Stimulated activated CD4-positive, alpha-beta T cell treated with anti-CD3 and anti-CD28 coated beads, TNF-alpha, amount 100 ng/mL, for 1 hour (primary cell): ENCODE measurements at places on chromosomes 16 and 17.

DNA sequence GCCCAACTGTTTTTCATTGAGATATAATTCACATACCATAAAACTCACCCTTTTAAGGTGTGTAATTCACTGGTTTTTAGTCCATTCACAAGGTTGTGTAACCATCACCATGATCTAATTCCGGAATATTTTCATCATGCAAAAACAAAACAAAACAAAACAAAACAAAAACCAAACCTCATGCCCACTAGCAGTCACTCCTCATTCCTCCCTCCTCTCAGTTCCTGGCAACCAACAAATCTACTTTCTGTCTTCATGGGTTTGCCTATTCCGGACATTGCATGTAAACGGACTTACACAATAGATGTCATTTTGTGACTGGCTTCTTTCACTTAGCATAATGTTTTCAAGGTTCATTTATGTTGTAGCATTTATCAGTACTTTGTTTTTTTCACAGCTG is 4.5 kb upstream of the NOD2 start:
- DNase-seq, result no peak

DNA sequence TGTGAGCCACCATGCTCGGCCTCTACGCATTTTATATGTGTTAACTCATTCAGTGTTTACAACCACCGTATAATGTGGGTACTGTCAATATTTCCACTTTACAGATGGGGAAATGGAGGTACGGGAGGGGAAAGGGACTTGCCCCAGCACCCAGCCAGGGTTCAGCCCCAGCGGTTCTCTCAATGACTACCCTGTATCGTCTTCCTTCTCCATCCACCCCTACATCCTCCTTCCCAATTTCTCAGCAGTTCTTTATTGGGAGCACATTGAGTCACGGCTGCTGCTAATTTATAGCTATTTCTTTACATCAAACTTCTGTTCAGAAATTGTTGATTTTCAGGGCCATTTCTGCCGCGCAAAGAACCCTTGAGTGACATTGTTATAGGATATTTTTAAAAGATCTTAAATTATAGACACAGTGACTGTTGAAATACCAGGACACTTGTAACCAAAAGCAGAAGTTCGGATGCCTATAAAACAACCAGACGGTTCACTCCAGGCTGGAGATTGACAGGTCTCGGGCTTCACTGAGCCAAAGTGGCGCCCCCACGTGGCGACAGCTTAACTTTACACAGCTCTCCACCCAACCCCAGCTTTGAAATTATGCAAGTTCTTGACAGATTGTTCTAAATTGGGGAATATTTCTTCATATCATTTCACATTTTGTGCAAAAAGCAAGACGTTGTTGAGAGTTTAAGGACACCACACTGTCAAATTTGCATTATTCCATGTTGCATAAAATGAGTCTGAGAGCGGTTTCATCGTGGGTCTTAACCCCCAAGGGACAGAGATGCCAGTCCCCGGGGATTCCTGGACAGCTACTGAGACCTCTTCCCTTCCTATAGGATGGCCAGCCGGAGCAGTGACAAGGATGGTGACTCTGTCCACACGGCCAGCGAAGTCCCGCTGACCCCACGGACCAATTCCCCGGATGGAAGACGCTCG is 11.8 kb downstream of the SYT17 start:
- no peak for DNase-seq

GRCh38 chr17:70564006-70564620 is 394.8 kb downstream of the KCNJ2 start:
- DNase-seq, result no peak

- DNase-seq, result no peak
Measured at GRCh38 chr16:75555213-75555706, 792 bp downstream of the TMEM231 start.

GRCh38 chr16:56277075-56277474 is 85.8 kb downstream of the GNAO1 start:
- DNase-seq, result no peak

GRCh38 chr16:29662729-29663015 is 375 bp upstream of the SPN start:
- DNase-seq, result no peak

GRCh38 chr17:81846743-81847689 is 12.2 kb upstream of the PPP1R27 start:
- DNase-seq, result no peak

GRCh38 chr16:48244863-48245195 is 729 bp downstream of the LONP2 start:
- no peak for DNase-seq

GRCh38 chr16:1225051-1225451 is at the start of gene TPSG1:
TSS of gene TPSG1 (minus strand) at chr16:1225268. CDS start at chr16:1225252, 16 bp downstream.
- no peak for DNase-seq

DNA sequence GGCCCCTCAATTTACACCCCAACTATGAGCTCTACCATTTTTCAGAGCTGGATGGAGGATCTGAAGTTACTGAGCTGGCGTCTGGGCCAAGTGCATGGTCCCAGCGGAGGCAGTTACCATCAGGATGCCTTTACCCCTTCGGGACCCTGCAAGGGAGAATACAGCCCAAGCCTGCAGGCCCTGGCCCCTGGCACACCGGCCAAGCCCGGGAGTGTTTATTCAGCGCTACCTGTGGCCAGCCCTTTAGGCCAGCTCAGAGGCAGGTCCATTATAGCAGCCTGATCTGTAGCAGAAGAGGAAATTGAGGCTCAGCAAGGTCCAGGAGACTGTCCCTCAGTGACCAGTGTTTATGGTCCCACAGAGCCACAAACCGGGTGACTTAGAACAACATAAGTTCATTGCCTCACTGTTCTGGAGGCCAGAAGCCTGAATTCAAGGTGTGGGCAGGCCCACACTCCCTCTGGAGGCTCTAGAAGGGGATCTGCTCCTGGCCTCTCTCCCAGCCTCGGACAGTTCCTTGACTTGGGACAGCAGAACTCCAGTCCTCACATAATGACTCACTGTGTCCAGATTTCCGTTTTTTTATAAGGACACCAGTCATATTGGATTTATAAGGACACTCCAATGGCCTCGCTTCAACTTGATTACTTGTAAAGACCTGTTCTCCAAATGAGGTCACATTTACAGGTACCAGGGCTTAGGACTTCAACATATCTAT is 8.8 kb downstream of the SEC14L5 start:
- DNase-seq, result no peak

- DNase-seq, result no peak
Measured at GRCh38 chr17:77145224-77145611, 4.4 kb downstream of the SEC14L1 start.

DNA sequence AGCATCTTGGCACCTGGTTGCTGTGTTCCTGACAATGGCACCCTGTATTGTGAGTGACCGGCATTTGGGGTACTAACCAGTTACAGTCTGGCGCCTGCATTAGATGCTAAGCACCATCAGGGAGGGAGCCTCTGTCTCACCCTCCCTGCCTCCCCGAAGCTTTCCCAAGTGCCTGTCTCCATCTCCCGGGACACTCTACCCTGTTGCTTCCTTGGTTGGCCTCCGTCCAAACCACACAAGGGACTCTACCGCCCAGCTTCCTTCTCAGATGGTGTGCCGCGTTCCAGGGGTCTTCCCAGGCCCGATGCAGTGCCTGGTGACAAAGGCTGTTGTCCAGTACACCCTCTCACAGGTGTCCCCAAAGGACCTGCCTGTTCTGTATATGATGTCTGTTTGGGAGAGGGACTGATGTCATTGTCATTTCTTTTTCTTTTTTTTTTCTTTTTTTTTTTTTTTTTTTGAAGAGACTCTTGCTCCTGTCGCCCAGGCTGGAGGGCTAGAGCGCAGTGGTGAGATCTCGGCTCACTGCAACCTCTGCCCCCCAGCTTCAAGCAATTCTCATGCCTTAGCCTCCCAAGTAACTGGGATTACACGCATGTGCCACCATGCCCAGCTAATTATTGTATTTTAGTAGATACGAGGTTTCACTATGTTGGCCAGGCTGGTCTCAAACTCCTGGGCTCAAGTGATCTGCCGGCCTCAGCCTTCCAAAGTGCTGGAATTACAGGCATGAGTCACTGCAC is 6.7 kb downstream of the SNN start:
- no peak for DNase-seq

- DNase-seq, result no peak
Measured at GRCh38 chr17:45294506-45294905, 22.3 kb downstream of the MAP3K14 start.

GRCh38 chr16:72072514-72073342 is 9.7 kb downstream of the HPR start:
- DNase-seq, result no peak

- DNase-seq, result no peak
Measured at GRCh38 chr16:24524855-24525677, 14.3 kb upstream of the RBBP6 start.
